ENCODE measurements at places on chromosomes 16 and 17.

GRCh38 chr17:7806587-7806986 is 27.4 kb upstream of the KDM6B start:
- DNase-seq: no peak

DNA sequence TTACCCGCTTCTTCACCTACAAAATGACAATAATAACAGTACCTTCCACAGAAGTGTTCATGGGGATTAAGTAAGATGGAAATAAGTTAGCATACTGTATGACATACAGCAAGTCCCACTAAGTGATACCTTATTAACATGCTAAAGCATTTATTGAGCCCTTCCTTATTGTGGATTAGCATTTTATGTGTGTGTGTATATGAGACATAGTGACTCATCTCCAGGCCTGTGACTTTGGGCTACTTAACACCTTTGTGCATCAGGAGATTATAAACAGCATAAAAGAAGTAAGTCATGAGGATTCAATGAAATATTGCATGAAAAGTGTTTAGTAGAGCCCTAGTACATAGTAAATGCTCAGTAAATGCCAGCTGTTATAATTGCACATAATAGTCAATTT is 52.9 kb downstream of the CA10 start:
- DNase-seq: no peak

GRCh38 chr16:51286272-51286671 is 135.2 kb upstream of the SALL1 start:
- no peak for DNase-seq

DNA sequence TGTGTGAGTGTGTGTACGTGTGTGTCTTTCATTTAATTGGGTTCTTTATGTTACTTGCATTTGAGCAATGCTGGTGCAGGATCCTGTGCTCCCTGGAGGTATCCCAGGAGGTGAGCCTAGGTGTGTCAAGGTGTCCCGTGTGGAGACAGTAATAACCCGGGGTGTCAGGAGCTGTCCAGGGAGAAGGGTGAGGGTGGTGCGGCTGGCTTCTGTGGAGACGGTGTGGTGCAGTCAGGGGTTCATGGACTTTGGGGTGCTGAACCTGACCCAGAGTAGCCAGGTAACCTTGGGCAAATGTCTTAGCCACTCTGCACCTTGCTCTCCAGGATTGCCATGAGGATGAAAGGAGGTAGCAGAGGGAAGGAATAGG is 7.4 kb upstream of the ELAC2 start:
- DNase-seq: no peak

- DNase-seq: no peak
These were observed 8.0 kb downstream of the HS3ST3A1 start for GRCh38 chr17:13593757-13594156.

- peak; percentile 23 for DNase-seq
These were observed 10.1 kb downstream of the KSR1 start for GRCh38 chr17:27466376-27466742.

DNA sequence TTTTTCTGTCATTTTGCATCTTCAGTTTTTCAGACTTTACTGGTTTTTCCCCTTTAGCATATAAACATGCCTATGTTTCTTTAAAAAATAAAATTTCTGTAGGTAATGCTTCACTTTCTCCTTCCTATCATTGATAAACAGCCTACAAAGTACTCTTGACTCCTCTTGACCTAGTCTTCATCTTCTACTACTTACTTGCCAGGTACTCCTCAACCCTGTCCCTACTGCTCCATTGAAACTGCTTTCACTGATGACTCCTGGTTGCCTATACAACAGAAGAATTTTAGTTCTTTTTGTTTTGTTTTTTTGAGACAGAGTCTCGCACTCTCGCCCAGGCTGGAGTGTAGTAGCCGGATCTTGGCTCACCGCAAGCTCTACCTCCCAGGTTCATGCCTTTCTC is 7.0 kb downstream of the DDX42 start:
- no peak for DNase-seq

DNA sequence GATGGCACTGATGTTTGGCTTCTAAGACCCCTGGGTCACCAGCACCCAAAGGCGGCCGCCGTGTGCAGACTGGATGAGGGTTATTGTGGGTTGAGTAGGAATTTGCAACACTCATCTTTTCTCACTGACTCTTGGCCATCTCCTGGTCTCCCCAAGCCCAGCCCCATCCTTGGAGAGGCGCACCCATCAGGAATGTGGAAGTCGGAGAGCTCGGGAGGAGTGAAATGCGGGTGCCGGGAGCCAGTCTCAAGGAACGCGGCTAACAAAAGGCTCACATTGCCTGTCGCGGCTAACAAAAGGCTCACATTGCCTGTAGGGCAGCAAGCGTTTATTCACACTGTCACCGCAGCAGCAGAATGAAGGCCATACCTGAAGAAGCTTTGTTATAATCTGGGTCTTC is 248.6 kb downstream of the FOXL1 start:
- DNase-seq: no peak

DNA sequence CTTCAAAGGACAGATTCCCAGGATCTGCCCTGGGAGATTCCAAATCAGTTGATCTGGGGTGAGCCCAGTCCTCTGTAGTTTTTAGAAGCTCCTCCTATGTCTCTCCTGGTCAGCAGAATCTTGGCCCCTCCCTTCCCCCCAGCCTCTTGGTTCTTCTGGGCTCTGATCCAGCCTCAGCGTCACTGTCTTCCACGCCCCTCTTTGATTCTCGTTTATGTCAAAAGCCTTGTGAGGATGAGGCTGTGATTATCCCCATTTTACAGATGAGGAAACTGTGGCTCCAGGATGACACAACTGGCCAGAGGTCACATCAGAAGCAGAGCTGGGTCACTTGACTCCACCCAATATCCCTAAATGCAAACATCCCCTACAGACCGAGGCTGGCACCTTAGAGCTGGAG is 840 bp upstream of the CDH5 start:
- DNase-seq: no peak

DNA sequence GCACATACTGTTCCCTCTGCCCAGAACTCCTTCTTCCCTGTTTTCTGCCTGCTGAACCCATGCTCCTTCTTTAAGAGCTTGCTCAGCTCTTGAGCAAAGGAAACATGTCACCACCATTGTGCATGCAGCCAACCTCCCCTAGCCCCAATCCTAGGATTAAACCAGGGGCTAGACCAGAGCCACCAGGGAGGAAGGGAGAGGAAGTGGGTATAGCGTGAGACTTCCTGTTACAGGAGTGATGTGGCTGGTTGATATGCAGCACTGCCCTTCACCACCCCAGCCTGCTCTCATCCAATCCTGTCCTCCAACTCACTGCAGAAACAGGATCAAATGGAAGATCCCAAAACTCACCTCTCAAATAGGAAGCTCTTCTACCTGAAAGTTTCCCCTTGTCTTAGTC is 67.1 kb upstream of the CDH5 start:
- DNase-seq: no peak

DNA sequence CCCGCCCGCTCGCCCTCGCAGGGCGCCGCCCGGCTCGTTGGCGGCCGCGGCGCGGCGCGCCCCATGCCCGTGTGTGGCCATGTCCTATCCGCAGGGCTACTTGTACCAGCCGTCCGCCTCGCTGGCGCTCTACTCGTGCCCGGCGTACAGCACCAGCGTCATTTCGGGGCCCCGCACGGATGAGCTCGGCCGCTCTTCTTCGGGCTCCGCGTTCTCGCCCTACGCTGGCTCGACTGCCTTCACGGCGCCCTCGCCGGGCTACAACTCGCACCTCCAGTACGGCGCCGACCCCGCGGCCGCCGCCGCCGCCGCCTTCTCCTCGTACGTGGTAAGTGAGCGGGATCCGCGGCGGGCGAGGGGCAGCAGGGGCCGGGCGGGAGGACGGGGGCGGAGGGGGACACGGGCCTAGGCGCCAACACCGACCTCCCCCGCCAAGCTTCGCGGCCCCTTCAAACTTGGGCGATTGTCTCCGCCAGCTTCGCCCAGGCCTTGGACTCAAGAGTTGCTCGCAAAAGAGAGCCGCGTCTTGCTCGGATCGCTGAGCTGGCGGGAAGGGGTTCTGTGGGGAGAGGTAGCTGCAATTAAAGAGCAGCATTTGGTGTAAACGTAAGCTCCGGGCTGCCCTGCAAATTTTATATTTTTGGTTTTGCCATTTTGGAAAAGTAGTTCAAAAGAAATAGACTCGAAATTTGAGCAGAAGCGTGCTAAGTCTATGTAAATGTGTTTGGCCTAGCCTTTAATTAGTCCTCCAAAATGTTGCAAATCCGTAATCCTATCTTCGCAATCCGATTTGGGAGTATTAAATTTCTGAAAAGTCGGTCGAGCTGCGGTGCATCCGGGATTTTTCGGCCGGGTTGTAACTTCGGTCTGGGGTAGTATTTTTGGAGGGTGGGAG is 702 bp downstream of the IRX5 start:
- no peak for DNase-seq

- no peak for DNase-seq
These were observed 729.3 kb downstream of the MAF start for GRCh38 chr16:78871241-78871640.

DNA sequence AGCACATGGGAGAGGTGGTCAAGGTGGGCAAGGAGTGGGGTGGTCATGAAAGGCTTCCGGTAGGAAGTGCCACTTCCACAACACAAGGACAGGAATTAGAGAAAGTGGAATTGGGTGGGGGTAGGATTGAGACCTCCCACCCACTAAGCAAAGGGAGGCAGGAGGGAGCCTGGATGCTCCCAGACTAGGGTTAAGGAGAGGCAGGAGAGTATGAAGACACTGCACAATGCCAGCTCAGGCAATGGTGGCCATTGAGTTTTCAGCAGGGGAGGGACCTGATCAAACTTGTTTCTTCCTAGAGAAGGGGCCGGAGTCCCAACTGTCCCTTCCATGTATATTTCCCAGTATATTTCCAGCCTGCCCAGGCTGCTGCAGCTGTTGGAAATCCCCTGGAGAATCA is 3.1 kb upstream of the RAB11FIP4 start:
- no peak for DNase-seq

DNA sequence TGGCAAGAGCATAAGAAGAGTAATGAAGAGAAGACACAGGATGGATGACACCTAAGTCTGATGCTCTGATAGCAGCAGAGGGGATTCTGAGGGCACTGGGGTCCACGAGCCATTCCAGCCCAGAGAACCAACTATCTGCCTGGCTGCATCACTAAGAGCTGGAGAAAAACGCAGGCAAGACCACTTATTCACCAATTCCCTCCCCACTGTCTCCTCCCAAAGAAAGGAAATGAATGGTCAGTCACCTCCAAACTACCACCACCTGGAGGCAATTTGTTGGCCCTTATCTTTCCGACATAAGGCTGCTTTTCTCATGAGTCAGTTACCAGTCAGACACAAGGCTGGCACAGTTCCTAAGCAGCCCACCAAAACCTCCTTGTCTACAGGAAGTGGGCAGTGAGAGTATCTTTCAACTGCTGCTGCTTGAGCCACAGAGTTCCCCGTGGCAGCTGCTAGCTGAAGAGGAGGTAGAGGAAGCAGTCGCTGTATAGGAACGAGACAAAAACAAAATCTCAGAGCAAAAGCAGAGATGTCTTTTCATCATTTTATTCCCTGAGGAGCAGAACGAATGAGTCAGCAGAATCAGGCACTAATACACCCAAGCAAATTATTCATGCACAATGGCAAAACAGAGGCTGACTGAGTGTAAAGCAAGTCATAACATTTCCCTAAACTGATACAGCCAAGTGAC is 111.1 kb downstream of the SMG6 start:
- peak; percentile 62 for DNase-seq

DNA sequence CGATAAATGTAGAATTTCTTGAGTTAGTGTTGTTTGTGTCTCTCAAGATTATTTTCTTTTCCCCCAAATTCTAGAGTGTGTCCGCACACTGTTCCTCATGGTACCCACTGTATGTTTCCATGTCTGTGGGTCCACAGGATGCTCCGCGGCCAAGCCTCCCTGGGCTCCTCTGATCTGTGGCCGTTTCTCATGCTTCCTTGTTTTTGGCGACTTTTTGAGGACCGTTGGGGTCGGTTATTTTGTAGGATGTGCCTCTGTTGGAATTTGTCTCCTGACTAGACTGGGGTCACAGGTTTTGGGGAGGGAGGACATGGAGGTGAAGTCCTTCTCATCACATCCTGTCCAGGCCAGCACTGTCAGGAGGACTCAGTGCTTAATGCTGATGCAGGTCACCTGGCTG is 140.0 kb downstream of the LAT start:
- DNase-seq: no peak

- DNase-seq: no peak
These were observed 36.8 kb downstream of the ERCC4 start for GRCh38 chr16:13956635-13957196.

- peak; percentile 99 for DNase-seq
These were observed 16.7 kb upstream of the C17orf78 start for GRCh38 chr17:37358830-37359681.

- DNase-seq: no peak
These were observed 31.4 kb upstream of the SPNS2 start for GRCh38 chr17:4467287-4467686.

DNA sequence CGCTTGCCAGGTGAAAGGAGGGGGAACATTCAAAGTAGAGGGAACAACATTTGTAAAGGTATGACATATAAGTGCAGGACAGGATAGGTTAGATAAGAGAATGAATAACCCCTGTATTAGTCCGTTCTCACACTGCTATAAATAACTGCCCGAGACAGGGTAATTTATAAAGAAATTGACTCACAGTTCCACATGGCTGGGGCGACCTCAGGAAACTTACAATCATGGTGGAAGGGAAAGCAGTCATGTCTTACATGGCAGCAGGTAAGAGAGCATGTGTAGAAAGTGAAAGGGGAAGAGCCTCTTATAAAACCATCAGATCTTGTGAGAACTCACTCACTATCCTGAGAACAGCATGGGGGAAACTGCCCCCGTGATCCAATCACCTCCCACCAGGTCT is 223.8 kb downstream of the SOX9 start:
- no peak for DNase-seq

DNA sequence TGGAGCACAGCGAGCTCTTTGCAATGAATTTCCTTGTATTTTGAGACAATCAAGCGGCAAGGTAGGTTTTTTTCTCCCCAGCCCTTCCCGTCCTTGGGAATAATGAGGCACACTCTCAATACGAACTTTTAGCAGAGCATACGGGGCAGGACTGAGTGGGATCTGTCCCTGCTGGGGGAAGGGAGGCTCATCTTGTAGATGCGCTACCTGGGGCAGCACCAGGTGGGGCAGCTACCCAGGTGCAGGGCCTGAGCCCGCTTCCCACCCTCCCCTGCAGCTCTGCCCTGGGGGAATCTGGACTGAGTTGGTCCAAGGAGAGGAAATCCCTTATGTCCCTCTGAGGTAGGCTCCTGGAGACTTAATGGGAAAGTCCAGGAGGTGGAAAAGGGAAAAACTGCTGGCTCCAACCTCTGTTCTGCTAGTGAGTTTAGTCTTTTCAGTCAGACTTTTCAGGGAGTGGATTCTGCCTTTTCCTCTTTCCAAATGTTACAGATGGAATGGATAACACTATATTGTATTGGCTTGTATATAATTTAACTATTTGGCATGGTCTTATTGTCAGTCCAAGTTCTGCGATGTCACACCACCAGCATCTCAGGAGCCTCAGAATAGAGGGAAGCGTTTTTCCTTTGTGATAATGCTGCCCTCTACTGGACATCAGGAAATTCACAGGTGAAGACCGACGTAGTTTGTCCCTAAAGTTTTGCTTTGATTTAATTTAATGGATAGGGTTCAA is 9.6 kb upstream of the CES1 start:
- DNase-seq: no peak

DNA sequence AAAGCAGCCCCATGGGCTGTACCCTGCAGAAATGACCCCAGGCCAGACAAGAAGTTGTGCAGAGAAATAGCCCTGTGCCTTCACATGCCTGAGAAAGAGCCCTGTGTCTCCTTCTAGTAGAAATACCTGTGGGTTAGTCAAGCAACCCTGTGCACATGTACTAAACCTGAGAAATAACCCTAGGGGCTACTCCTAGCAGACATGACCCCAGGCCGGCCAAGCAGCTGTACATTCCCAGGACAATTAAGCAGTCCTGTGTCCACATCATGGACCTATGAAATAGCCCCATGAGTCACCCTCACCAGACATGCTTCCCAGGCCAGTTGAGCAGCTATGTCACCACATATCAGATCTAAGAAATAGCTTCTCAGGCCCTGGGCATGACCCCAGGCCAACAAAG is 519.7 kb upstream of the CA10 start:
- DNase-seq: no peak
